ENCODE measurements at places on chromosomes 3 and 15. TPM values are rescaled to one million over a fixed set of nuclear protein-coding genes. Genes with fewer than 3 reads are reported as not detected.

The SLC51A gene
- not detected for total RNA-seq

The P2RY12 gene
- not detected for total RNA-seq

DNA sequence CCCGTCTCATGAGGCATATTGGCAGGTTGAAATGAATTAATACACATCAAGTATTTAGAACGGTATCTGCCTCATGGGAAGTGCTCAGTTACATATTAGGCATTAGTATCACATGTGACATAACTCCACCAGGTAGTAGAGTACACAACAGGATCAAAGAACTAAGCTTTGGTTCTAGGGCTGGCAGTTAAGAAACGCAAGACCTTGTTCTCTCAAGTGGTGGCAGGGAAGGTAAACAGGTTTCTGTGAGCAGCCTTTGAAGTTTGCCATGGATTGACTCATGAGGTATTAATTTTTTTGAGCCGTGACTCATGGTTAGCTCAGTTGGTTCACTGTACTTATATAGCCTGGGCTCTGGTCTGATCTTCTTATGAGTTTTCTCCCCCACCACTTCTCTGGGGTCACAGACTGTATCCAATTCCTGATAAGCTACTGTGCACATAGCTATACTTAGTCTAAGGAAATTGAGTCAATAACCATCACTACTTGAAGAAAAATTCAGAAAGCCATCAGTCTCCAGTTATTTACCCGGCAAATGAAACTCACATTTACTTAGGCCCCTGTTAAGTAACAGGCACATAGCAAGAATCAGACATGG is 155.6 kb upstream of the STT3B start:
- DNase-seq = peak; percentile 32

DNA sequence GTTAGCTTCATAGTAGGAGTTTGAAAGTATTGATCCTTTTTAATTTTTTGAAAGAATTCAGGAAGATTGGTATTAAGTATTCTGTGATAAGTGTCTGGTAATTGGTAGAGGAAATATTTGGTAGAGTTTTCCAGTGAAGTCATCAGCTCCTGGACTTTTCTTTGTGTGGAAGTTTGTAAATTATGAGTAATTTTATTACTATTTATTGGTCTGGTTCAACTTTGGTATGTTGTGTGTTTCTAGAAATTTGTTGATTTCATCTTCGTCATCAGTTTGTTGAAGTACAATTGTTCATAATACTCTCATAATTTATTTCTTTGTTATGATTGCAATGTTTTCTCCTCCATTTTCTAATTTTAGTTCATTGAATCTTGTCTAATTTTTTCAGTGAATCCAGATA is 832.0 kb downstream of the OTOL1 start:
- DNase-seq = no peak

DNA sequence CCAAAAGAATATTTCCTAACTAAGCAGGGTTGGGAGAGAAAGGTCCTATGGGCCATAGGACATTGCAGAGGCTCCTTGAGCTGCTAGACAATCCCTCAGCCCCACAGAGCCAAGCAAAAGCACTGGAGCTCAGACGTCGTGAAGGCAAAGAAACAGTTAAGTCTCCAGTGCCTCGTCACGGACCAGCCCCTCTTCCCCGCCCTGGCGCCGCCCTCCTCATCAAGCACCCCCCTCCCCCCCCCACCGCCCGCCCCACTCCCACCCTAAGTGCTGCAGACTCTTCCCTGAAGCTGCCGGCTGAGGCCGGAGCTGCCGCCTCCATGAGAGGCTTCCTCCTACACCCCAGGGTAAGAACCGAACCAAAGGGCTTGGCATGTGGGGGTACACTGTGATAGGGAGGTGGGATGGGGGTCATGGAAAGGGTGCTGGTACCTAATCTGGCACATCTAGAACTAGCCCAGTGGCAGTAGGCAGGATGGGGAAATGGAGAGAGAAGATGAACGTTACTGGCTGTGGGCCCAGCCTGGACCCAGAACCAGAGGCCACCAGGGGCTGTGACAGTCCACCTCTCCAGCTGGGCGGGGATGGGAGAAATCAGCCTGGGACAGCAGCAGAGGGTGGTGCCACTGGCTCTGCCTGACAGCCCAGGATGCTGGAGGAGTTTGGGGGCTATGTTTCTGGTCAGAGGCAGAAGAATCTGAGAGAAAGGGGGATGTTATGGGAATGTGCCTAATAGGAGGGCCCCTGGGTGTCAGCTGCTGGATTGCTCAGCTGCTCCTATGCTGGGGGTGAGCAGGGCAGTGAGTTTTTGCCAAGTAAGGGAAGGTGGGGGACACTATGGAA is at the start of gene MAP1A:
Gene MAP1A, plus strand, starts transcription at position 255 of the 843 bp plus-strand sequence. CDS start 3,866 bp downstream, outside the sequence.
- DNase-seq = no peak
